Effector memory CD4-positive, alpha-beta T cell (primary cell): ENCODE measurements at places on chromosomes 11 and 22.

DNA sequence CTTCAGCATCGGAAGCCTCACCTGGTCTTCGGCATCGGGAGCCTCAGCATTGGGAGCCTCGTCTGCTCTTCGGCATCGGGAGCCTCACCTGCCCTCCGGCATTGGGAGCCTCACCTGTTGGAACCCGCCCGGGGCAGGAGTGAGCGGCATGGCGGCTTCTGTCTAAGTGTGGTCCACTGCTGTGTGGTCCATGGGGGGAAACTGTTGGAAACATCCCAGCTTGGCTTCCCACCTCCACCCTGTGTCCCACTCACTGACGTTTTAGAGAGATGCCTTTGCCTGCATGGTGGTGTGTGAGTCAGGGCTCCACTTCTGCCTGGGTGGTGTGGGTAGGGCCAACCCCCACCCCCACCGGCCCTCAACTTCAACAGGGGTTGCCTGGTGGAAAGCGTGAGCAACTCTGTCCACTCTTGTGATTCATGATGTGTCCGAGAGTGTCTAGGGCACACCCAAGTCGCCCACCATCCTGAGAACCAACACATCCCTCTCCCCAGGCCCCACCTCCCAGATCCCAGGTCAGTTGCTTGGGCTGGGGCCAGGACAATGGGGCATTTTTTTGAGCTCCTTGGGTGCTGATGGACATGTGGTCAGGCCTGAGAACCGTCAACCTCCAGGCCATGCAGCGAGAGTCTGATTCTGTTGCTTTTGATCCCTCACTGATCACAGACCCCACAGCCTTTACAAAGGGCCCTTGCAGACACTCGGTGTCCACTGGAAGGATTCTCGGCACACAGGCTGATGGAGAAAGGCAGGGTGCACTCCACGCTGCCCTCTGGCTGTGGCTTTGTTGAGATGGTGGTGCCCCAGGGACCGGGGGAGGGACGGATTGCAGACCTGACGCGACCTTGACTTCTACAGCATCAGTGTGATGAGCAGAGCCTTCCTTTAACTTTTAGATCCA is 406.7 kb downstream of the TBC1D22A start:
- DNase-seq = no peak

- DNase-seq = no peak
Observed at GRCh38 chr11:70420008-70420464, 21.7 kb downstream of the CTTN start.

- DNase-seq = no peak
Observed at GRCh38 chr11:15179167-15179566, 64.4 kb downstream of the INSC start.

DNA sequence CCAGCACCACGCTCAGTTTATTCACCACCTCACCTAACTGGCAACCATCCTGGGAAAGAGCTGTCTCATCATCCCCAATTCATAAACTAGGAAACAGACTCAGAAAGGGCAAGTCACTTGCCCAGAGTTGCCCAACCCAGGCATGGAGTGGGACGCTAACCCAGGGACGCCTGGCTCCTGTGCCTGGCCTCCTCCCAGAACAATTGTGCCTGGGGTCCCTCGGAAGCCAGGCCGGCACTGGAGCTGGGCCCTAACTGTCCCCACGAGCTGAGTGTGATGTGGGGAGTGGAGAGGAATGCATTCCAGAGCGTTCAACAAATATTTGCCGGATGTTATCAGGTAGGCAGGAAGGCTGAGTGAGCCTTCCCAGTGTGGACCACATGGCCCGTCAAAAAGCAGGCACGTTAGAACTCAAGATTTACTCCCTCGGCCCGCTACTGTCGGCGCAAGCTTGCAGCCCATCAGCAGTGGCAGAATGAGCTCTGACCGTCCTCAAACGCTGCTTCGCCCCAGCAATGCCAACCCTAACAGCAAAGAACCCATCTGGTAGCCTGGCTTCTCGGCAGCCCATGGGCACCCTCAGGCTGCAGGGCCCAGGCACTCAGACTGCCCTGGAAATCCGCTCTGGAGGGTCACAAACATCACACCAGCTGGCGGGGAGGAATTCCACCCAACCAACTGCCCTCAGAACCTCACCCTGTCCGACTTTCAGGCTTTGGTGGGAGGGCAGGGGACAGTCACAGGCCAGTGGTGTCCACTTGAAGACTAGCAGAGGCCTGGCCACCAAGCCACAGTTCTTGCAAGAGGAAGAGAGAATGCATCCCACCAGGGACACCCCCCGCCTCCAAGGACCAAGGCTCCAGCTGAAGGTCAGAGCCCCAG is 35.6 kb downstream of the MYH9 start:
- no peak for DNase-seq

- DNase-seq = no peak
Observed at GRCh38 chr11:80967649-80968048, 1526.8 kb upstream of the TENM4 start.

GRCh38 chr11:29527391-29527936 is 489.4 kb downstream of the KCNA4 start:
- no peak for DNase-seq

DNA sequence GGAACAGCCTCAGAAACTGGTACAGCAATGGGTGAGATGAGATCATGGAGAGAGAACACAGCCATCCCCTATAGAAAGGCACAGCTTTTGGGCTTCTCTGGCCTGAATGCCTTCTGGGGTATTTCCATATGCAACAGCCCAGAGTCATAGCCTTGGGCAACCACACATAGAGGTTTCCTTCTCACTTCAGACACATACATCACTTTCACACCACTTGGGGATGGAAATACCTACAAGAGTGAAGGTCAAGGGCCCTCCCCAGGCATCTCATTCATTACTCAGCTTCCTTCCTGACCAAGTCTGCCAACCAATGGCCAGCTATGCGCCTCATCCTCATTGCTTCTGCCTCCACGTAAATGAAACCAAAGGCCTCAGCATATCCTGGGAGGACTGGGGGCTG is 17.7 kb upstream of the OLFML1 start:
- no peak for DNase-seq

- no peak for DNase-seq
Observed at GRCh38 chr11:61035526-61035835, 64.0 kb downstream of the CD6 start.

GRCh38 chr11:22795914-22796313 is 33.7 kb downstream of the SVIP start:
- no peak for DNase-seq

GRCh38 chr11:63882555-63883242 is 34.3 kb downstream of the RCOR2 start:
- DNase-seq = no peak

DNA sequence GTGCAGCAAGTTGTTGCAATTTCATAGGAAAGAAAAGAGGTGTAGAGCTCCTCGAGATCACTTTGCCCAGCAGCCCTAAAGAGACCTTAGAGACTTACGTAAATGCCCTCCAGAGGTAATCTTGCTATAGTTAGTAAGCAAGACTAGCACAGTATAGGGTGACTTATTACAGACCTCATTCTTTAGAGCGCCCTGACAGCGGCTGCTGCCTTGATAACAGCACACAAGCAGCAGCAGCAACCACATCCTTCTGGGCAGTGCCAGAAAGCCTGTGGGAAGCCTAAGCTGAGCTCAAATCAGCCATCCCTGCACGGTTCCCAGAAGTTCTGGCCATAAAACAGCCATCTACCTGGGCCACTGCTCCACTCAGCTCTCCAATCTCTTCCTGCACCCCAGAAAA is 22.6 kb upstream of the OR56B1 start:
- no peak for DNase-seq
